ENCODE measurements at places on chromosomes 12 and 14.

GRCh38 chr14:75602503-75602902 lies 24.1 kb downstream of the FLVCR2 start:
- H3K27ac ChIP-seq, result no peak overlapping the region
- H3K36me3 ChIP-seq, result no peaks in the 10 kb centered on the region
- H3K27me3 ChIP-seq, result no peaks in the 10 kb centered on the region
- H3K4me1 ChIP-seq, result peaks cover 3% of the 10 kb centered on the region
- no peak overlapping the region for H3K4me3 ChIP-seq

GRCh38 chr12:116744766-116745165 lies 6.7 kb downstream of the RNFT2 start:
- DNase-seq, result no peak
- H3K4me1 ChIP-seq, result no peaks in the 10 kb centered on the region
- no peak overlapping the region for H3K27ac ChIP-seq
- H3K36me3 ChIP-seq, result no peaks in the 10 kb centered on the region

DNA sequence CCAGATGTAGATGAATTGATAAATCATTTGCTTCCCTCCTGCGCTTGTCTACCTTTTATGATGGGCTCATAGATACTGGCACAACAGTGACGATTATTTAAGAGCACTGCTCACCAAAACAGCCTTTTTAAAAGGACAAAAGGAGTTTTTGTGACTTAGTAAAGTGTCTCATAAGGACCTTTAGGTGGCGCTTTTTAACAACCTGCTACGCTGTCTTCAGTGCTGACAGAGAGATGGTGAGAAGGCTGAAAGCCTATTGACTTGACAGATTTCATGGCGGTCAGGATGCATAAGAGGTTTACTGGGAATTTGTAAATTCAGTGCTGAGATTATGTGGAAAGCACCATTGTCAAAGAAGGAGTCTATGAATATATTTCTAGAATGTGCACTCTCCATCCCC lies 87.6 kb downstream of the SLC15A5 start:
- no peaks in the 10 kb centered on the region for H3K36me3 ChIP-seq
- no peaks in the 10 kb centered on the region for H3K4me1 ChIP-seq
- no peaks in the 10 kb centered on the region for H3K27me3 ChIP-seq

GRCh38 chr14:32468955-32469354 lies 139.9 kb downstream of the AKAP6 start:
- no peak for DNase-seq
- H3K4me3 ChIP-seq, result no peak overlapping the region
- H3K27me3 ChIP-seq, result no peaks in the 10 kb centered on the region
- peaks cover 41% of the 10 kb centered on the region for H3K4me1 ChIP-seq

GRCh38 chr14:90400904-90401561 lies 4.2 kb downstream of the CALM1 start:
- H3K27ac ChIP-seq, result peak overlapping the region; percentile 97
- H3K4me1 ChIP-seq, result peaks cover 32% of the 10 kb centered on the region
- peaks cover 52% of the 10 kb centered on the region for H3K36me3 ChIP-seq
- DNase-seq, result no peak

DNA sequence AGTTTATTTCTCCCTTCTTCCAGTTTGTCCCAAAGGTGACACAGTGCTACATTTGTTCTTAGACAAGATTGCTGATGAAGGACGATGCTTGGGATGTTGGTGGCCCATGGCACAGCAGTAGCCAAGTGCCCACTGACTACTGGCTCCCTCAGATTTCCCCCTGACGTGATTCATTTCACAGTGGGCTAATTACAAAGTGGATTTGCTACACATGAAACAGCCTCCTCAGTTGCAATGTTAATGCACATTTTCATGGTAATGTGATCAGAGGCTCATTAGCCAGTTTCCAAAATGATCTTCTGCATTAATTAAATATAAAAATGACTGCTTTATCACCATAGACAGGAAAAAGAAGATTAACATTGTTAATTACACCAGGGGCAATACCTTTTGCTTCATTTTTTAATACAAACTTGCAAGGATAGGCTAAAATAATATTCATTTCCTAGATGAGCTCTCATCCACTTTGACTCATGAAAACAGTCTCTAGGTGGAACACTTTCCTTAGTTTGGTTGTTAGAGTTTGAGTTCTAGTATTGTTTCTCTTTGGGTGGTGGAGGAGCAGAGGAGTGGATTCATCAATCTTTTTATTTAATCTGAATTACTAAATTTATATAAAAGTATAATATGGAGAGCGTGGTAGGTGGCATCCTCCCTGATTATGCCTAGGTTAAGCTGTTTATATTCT lies 250.9 kb downstream of the PDZRN4 start:
- H3K4me1 ChIP-seq, result no peaks in the 10 kb centered on the region
- no peaks in the 10 kb centered on the region for H3K36me3 ChIP-seq
- H3K4me3 ChIP-seq, result no peak overlapping the region

- DNase-seq, result no peak
- no peak overlapping the region for H3K27ac ChIP-seq
- H3K27me3 ChIP-seq, result no peaks in the 10 kb centered on the region
- H3K4me1 ChIP-seq, result no peaks in the 10 kb centered on the region
- H3K4me3 ChIP-seq, result no peak overlapping the region
- H3K36me3 ChIP-seq, result no peaks in the 10 kb centered on the region
Measured at GRCh38 chr14:57657487-57657886, 163.8 kb upstream of the CCDC198 start.

DNA sequence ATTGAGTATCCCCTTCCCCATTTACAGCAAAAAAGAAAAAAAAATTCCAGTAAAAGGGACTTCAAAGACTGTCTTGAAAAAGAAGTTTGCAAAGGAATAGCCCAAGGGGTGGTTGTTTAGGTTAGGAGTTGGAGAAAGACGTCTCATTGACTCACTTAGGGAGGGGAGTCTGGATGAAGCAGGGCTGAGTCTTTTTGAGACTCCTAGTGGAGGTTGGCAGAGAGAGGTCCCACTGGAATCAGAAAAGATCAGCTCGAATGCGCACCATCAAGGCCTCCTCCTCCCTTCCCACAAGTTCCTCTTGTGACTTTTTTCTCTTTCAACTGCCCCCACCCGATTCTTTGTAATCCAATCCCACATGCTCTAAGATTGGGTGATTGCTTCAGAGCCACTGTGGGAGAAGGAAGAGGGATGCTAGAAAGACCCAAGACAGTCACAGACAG lies 1.9 kb downstream of the ARHGEF40 start:
- peaks cover 29% of the 10 kb centered on the region for H3K36me3 ChIP-seq
- no peaks in the 10 kb centered on the region for H3K27me3 ChIP-seq

GRCh38 chr14:66041582-66041981 lies 444.6 kb upstream of the CCDC196 start:
- H3K4me3 ChIP-seq, result no peak overlapping the region
- no peaks in the 10 kb centered on the region for H3K4me1 ChIP-seq
- H3K27ac ChIP-seq, result no peak overlapping the region

- no peaks in the 10 kb centered on the region for H3K36me3 ChIP-seq
- DNase-seq, result no peak
- H3K4me1 ChIP-seq, result no peaks in the 10 kb centered on the region
- H3K27me3 ChIP-seq, result no peaks in the 10 kb centered on the region
Measured at GRCh38 chr12:13028825-13029570, 15.2 kb upstream of the FAM234B start.

- H3K27ac ChIP-seq, result no peak overlapping the region
- H3K27me3 ChIP-seq, result no peaks in the 10 kb centered on the region
- no peaks in the 10 kb centered on the region for H3K4me1 ChIP-seq
- DNase-seq, result no peak
- no peaks in the 10 kb centered on the region for H3K36me3 ChIP-seq
Measured at GRCh38 chr14:96893966-96894622, 96.9 kb downstream of the VRK1 start.

GRCh38 chr14:72439707-72440106 lies 454.2 kb downstream of the DPF3 start:
- H3K36me3 ChIP-seq, result no peaks in the 10 kb centered on the region
- no peak overlapping the region for H3K4me3 ChIP-seq
- no peaks in the 10 kb centered on the region for H3K27me3 ChIP-seq
- no peak for DNase-seq
- no peaks in the 10 kb centered on the region for H3K4me1 ChIP-seq

- H3K36me3 ChIP-seq, result peaks cover 3% of the 10 kb centered on the region
- H3K27ac ChIP-seq, result no peak overlapping the region
- no peak overlapping the region for H3K4me3 ChIP-seq
- H3K4me1 ChIP-seq, result peaks cover 5% of the 10 kb centered on the region
- no peak for DNase-seq
- no peaks in the 10 kb centered on the region for H3K27me3 ChIP-seq
Measured at GRCh38 chr14:53044486-53044885, 93.6 kb upstream of the FERMT2 start.

- H3K4me1 ChIP-seq, result peaks cover 3% of the 10 kb centered on the region
- no peak overlapping the region for H3K4me3 ChIP-seq
- H3K27ac ChIP-seq, result no peak overlapping the region
- no peak for DNase-seq
- peaks cover 60% of the 10 kb centered on the region for H3K36me3 ChIP-seq
- H3K27me3 ChIP-seq, result no peaks in the 10 kb centered on the region
Measured at GRCh38 chr14:51996148-51996746, 6.9 kb downstream of the RTRAF start.

DNA sequence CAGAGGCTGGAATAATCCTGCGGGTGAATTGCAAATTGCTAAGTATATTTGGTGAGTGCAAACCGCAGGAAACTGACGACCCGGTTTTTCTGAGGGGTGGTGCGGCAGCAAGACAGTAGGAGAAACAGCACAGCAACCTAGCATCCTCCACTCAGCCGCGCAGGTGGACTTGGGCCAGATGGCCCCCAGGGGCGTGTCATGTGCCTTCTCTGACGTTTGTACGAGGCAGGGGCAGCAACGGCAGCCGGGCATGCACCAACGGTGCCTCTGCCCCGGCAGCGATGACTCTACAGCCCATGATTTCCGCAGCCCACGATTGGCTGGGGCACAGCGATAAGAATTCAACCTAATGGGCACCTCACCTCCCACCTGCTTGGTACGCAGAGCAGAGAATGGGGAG lies 11.1 kb upstream of the CLEC2A start:
- no peak overlapping the region for H3K27ac ChIP-seq
- no peak for DNase-seq
- no peaks in the 10 kb centered on the region for H3K4me1 ChIP-seq
- H3K4me3 ChIP-seq, result no peak overlapping the region

GRCh38 chr12:50201987-50202521 lies 34.9 kb upstream of the CERS5 start:
- H3K36me3 ChIP-seq, result peaks cover 57% of the 10 kb centered on the region
- H3K4me1 ChIP-seq, result no peaks in the 10 kb centered on the region
- H3K4me3 ChIP-seq, result no peak overlapping the region
- no peak for DNase-seq

DNA sequence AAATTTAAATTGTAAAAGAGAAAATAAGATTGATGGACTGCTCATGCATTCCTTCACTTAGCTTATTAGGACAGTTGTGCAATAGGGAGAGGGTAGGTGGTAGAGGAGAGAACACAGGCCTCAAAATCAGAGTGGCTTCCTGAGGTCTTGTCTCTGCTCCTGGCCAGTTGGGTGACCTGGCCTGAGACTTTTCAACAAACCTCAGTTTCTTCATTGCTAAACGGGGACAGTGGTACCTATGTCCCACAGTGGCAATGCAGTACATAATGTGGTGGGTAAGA lies 2.6 kb downstream of the MAP3K12 start:
- no peaks in the 10 kb centered on the region for H3K27me3 ChIP-seq
- DNase-seq, result no peak
- H3K4me1 ChIP-seq, result no peaks in the 10 kb centered on the region
- no peaks in the 10 kb centered on the region for H3K36me3 ChIP-seq
- H3K27ac ChIP-seq, result peak overlapping the region; percentile 16

Data from tibial artery (tissue), 4 donors.